CD4-positive, alpha-beta memory T cell (primary cell): ENCODE measurements at places on chromosomes 6 and 20. TPM values are rescaled to one million over a fixed set of nuclear protein-coding genes. Genes with fewer than 3 reads are reported as not detected.
A peak's percentile ranks its signal among the peaks of the same experiment; 100 is the strongest.

GRCh38 chr6:15355683-15356099 is 109.8 kb downstream of the JARID2 start:
- DNase-seq, result no peak

GRCh38 chr20:59441306-59441705 is 140.9 kb downstream of the EDN3 start:
- no peak for DNase-seq

GRCh38 chr6:43682724-43683429 is 4.7 kb downstream of the MRPS18A start:
- DNase-seq, result no peak

CD93 gene
- total RNA-seq, result 1.2 TPM

GRCh38 chr20:49674383-49675352 is 39.0 kb downstream of the B4GALT5 start:
- DNase-seq, result no peak

DNA sequence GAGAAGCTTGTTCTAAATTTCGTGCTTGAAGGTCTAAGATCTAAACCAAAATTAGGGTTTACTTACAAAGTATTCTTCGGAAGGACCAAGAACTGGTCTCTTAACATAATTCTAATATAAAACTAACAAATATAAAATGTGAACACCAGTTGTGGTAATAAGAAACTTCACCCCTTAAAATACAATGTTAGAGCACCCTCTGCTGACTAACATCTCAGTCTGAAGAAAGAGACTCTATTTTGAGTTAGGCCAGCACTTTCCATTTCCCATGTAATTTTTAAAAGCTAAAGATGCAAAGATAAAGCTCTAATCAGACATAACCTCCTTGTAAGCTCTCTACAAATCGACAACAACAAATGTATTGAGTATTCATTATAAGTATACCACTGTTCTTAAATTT is 24.6 kb downstream of the ATG5 start:
- no peak for DNase-seq

- DNase-seq, result no peak
Measured at GRCh38 chr6:56541030-56541600, 101.6 kb downstream of the DST start.

- no peak for DNase-seq
Measured at GRCh38 chr6:118708744-118709143, 57.4 kb upstream of the CEP85L start.

DNA sequence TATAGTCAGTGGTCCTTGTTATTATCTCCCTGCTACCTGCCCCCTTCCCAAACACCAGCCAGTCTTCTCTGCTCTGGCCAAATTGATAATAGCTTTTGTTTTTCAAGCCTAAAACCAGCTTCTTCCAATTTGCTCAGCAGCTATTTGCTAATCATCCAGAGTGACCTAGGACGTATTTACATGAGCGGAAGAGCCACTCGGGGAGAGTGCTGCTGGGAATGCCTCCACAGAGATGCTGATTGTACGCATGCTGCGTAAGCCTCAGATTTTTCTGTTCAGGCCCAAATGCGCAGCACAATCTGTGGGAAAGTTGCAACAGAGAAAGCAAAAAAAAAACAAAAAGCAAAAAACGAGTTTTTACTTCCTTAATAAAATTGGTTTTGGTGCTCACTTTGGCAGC is 24.4 kb upstream of the ID1 start:
- DNase-seq, result no peak

DNA sequence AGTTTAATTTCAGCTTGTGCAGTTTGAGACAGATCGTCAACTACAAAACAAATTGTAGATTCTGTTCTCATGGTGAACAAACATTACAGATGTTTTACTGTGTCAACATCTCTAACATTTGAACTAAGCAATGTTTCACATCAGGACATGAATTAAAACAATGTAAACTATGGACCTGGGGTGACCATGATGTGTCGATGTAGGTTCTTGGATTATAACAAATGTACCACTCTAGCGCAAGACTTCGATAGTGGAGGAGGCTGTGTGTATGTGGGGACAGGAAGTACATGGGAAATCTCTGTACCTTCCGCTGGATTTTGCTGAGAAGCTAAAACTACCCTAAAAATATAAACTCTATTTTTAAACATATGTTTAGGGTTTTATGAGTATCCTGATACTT is 17.1 kb downstream of the HIVEP2 start:
- DNase-seq, result peak; percentile 51

DNA sequence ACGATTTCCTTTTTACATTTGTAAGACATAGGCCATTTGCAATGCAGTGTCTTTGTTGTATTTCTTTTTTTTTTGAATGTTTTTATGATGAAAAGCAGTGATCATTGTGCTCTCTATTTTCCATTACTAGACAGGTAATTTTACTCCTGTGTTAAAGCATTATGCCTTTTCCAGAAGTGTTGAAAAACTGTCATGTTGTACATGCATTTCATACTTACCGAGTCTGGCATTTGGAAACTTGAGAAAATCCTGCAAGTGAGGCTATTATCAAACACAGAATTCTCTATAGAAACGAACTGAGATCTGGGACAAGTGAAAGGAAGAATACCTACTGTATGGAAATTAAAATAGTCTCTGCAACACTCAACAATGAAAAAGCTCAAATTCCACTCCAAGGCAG is 78.6 kb upstream of the CNR1 start:
- no peak for DNase-seq

DNA sequence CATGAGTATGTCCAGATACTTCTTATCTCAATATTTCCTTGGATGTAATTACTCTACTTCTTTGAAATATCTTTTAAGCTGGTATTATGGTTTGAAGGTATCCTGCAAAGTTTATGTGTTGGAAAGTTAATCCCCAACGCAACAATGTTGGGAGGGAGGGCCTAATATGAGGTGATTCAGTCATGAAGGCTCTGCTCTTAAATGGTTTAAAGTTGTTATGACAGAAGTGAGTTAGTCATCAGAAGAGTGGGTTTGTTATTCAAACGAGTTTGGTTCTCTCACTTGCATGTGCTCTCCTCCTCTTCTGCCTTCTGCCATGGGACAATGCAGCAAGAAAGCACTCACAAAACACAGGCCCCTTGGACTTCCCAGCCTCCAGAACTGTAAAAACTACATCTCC is 176.3 kb downstream of the KCNQ5 start:
- DNase-seq, result no peak

DNA sequence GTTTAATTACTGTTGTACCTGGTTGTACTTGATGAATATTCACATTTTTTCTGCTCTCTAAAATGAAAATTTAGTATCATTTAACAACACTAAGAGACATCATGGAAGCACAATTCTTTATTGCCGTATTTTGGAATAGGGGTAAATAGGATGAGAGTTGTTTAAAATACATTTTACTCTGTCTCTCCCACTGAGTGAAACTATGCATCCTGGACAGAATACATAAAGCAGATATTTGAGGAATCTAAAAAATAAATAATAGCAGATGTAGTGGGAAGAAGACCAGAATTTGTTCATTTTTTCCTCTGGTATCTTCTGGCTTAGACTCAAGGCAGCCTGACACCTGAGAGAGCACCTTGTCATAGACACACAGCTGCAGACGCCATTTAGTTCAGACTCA is 119.1 kb upstream of the AHI1 start:
- DNase-seq, result no peak

GRCh38 chr6:18211338-18211737 is 53.0 kb downstream of the DEK start:
- no peak for DNase-seq

HINT3 gene
- total RNA-seq, result 10.6 TPM

FAM217A gene
- not detected for total RNA-seq

BPIFA1 gene
- not detected for total RNA-seq

GRCh38 chr6:103000688-103001087 is 1607.2 kb downstream of the GRIK2 start:
- no peak for DNase-seq
